Dermis blood vessel endothelial cell (primary cell): ENCODE measurements at places on chromosomes 7 and 10.
A peak's percentile ranks its signal among the peaks of the same experiment; 100 is the strongest.

GRCh38 chr10:111142092-111142768 is 65.4 kb downstream of the ADRA2A start:
- no peak for DNase-seq

DNA sequence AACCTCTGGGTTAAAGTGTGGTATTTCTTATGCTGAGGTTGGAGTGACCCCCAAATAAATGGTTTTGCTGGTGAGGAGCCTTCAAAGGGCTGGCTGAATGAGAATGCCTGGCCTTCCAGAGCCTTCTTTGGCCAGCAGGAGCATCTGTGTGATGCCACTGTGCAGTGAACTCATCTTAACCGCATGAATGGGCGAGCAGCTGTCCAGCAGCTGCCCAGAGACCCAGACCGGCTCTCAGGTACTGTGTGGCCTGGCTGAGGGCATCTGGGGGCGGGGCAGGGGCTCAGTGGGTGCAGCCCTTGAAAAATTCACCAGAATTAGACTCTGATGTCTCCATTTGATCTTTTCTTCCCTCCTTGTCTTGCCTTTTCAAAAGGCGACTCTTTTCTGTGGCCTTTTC is 59.0 kb downstream of the SYPL1 start:
- no peak for DNase-seq

DNA sequence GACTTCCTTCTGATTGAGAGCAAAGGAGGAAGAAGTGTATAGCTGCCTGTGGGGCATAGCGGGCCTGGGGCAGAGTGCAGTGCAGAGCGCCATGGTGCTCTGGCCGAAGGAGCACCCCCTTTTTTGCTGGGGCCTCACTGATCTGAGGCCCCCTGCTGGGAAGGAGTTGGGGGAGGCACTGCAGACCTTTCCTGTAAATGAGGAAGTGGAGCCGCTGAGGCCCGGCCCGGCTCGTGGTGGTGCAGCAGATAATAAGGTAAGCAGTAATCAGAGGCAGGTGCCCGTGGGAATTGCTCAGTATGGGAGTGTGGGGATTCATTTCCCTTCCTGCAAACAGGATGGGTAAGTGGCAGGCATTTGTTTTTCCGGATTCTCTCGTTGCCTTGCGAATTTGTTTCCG is 373.7 kb upstream of the MKI67 start:
- DNase-seq: no peak

DNA sequence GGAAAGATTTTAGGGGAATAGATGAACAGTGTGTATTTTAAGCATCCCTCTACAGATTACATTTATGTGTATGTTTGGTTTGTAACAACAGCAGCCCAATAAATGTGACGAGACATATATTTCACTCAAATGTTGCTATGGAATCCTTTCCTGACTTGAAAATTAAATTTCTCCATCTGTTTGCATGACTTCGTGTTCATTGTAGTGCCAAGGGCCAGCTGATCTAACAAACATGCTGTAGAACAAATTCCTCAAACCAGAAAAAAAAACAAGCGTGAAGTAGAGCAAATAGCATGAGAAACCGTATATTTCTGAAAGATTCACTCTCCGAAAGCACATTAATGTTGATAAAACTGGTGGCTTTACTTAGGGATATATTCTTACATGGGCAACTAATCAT is 87.8 kb downstream of the NRCAM start:
- DNase-seq: no peak

DNA sequence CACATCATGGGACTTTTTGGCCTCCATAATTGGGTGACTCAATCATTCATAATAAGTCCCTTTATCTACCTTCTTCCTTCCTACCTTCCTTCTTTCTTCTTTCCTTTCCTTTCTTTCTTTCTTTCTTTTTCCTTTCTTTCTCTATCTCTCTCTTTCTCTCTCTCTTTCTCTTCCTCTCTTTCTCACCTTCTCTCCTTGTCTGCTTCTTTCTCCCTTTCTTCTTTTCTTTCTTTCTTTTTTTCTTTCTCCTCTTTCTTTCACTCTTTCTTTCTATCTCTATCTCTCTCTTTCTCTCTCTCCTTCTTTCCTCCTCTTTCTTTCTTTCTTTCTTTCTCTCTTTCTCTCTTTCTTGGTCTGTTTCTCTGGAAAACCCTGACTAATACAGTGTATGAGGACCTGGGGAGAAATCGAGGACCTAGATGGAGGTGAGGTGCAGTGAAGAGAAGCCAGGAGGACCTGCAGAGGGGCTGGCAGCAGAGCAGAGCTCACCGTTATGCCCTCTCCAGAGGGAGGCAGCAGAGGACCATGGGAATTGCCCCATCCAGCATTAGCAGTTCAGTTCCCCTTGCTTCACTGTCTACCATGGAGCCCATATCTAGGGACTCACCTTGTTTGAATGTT is 52.7 kb upstream of the BTRC start:
- peak; percentile 68 for DNase-seq

- DNase-seq: no peak
Observed at GRCh38 chr10:75858339-75858738, 426.9 kb downstream of the LRMDA start.
